ENCODE measurements at places on chromosomes 11 and 22.
A peak's percentile ranks its signal among the peaks of the same experiment; 100 is the strongest.

DNA sequence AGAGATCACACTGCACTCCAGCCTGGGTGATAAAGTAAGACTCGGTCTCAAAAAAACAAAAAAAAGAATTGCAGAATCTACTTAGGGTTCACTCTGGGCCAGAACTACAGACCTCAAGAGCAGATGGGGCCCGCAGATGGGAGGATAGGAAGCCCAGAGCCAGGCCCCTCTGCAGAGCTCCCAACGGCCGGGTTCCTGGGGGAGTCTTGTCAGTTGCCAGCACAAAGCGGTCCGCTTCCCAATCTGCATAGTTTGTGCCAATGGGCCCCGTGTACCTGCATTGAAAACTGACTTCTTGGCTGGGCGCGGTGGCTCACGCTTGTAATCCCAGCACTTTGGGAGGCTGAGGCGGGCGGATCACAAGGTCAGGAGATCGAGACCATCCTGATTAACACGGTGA is 1.7 kb upstream of the CHID1 start:
- no peak for DNase-seq

DNA sequence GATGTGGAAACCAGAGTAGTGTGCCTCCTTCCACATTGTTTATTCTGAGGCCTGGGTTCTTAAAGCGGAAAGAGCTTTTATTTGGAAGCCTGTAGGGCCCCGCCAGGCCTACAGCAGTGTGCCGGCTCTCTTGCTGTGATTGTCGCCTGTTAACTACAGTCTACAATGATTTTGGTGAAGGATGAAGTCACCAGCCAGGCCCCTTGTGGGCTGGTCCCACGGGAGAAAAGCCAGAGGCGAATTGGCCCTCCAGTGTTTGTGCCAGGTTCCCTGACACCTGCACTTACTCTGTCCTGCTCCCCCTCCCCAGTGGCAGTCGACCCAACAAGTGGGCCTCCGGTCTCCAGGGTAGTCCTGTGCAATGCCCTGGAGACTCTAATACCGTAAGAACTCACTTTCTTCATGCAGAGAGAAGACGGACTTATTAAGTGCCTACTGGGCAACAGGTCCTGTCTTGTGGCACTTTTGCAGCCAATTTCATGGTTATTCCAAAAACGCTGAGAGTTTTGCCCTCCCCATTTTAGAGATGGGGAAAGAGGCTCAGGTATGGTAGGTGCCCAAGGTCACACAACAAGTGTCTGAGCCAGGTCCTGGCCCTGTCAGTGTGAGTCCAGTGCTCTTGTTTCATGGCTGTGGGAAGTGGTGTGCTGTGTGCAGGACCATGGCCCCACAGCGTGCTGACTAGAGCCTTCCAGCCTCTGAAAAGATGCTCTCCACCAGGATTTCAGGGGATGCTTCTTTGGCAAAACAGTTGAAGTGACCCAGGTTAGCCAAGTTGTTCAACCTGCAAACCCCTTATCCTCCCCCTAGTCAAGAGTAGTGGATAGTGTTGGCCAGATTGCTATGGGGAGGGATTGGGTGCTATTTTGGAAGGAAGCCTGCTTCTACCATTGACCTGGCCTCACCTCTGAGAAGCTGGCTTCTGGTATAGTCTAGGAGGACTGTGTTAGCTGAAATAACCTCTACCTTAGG is 1.4 kb downstream of the MICAL2 start:
- no peak for DNase-seq

- no peak for DNase-seq
Measured at GRCh38 chr11:18307461-18308139, 14.3 kb downstream of the HPS5 start.

DNA sequence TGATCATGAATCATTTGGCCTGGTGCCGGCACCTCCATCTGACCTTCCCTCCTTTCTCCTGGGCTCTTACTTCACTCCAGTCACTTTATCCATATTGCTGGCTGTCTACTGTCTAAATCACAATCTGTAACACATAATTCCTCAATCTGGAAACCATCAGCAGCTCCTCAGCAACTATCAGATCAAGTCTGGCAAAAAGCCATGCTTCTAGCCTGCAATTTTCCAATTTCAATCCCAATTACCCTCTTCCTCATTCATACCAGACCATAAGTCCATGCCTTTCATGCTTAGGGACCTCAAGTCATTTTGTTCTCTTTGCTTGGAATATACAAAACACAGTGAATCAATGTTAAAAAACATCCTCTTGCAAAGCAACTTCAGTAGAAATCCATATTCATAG is 882.8 kb upstream of the ANO3 start:
- no peak for DNase-seq

GRCh38 chr11:62931499-62932278 is 10.5 kb upstream of the CHRM1 start:
- DNase-seq = no peak

DNA sequence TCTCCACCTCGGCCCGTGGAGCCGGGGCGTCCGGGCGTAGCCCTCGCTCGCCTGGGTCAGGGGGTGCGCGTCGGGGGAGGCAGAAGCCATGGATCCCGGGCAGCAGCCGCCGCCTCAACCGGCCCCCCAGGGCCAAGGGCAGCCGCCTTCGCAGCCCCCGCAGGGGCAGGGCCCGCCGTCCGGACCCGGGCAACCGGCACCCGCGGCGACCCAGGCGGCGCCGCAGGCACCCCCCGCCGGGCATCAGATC is 439 bp downstream of the YAP1 start:
- no peak for DNase-seq

GRCh38 chr11:64809781-64810241 is 540 bp downstream of the MEN1 start:
- DNase-seq = no peak

- DNase-seq = no peak
Measured at GRCh38 chr11:69828276-69828970, 9.2 kb upstream of the FGF3 start.

- DNase-seq = no peak
Measured at GRCh38 chr11:111465400-111465799, 46.8 kb downstream of the BTG4 start.

DNA sequence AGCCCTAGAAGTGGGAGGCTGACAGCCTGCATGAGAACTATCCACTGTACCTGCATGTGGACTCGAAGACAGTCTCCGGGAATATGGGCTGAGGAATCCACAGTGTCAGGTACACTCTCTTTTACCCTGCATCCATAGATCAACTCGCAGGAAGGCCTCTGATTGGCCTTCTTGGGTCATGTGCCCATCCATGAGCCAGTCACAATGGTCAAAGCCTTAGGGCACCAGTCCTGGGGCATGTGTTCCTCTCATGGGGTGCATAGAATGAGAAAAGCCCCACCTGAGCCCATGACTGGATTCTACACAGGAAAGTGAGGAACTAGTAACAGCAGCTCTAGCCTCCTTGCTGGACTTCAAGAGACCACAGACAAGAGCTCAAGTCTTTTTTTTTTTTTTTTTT is 10.6 kb downstream of the ART1 start:
- no peak for DNase-seq

DNA sequence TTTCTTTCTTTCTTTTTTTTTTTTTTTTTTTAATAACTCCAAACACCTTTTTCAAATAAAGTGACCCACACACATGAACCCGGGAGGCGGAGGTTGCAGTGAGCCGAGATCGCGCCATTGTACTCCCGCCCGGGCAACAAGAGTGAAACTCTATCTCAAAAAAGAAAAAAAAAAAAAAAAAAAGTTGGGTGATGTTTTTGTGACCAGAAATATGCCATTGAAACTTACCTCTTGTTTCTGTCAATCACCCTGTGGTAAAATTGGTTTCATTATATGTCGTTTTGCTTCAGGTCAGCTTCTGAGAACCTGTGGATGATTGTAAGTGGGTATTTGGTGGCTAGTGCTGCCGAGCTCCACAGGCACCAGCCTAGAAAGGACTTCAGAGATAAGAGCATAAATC is 238.8 kb downstream of the TBC1D22A start:
- DNase-seq = no peak

- no peak for DNase-seq
Measured at GRCh38 chr11:11440144-11440543, 87.1 kb upstream of the CSNK2A3 start.

- DNase-seq = no peak
Measured at GRCh38 chr11:104432526-104432925, 268.6 kb upstream of the PDGFD start.

- DNase-seq = no peak
Measured at GRCh38 chr11:20360650-20361049, 2.9 kb upstream of the HTATIP2 start.

GRCh38 chr11:65528819-65529350 is 4.0 kb downstream of the SCYL1 start:
- DNase-seq = no peak

- DNase-seq = no peak
Measured at GRCh38 chr22:33569018-33569417, 351.3 kb downstream of the LARGE1 start.

DNA sequence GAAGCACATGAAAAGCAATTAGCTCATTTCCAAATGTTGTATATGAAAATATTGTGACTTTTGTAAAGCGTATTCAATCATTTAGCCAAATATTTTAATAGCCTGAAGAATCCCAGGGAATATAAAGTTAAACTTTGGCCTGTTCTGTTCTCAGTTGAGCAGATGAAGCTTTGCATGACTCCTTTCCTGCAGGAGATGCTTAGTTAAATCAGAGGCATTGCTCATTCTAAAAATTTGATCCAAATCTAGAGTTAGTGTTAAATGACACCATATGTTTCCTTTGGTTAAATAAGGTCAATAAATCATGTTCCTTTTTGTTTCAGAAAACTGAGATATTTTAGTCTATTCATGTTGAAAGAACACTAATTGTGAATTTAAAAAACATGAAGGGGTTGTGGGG is 51.2 kb upstream of the BIRC3 start:
- no peak for DNase-seq

DNA sequence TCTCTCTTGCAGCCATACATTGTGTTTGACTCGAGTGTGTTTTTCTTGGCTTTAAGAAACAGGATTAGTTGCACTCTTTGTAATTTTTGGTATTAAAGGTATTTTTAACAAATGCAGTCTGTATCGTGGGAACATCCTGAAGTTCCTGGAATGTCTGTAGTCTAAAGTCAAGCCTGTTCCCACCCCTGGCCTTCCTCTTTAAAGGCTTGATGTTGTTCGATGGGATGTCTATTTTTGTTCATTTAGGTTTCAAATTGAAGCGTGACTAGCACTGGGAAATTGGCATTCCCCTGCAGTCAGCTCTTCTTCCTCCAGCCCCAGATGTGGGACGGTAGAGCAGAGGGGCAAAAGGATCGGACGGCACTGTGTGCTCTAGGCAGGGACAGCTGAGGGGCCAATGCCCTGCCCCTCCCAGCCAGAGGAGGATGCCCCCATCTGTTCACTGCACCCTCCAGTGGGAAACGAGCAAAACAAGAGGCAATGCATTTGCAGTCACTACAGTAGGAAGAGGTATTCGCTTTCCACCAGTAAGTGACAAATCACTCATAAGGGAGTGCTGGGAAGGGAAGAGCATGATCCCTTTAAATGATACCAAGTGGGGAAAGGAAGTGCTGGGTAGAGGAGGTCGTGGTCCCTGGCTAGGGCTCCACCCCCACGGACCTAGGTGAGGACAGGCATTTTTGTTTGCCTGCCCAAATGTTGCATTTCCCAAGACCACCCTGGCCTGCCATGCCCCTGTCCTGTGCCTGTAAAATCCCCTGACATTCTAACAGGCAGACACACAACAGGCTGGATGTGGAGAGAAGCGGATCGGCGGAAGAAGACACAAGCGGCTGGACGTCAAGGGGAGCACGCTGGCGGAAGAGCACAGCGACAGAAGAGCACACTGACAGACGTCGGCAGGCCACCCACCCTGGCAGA is 47.4 kb upstream of the SEPTIN5 start:
- DNase-seq = no peak

- no peak for DNase-seq
Measured at GRCh38 chr11:59706518-59707285, 6.9 kb downstream of the OR10V1 start.

GRCh38 chr11:6705905-6706535 is 22.9 kb upstream of the MRPL17 start:
- DNase-seq = peak; percentile 29

- no peak for DNase-seq
Measured at GRCh38 chr11:120703358-120704152, 192.0 kb downstream of the GRIK4 start.

DNA sequence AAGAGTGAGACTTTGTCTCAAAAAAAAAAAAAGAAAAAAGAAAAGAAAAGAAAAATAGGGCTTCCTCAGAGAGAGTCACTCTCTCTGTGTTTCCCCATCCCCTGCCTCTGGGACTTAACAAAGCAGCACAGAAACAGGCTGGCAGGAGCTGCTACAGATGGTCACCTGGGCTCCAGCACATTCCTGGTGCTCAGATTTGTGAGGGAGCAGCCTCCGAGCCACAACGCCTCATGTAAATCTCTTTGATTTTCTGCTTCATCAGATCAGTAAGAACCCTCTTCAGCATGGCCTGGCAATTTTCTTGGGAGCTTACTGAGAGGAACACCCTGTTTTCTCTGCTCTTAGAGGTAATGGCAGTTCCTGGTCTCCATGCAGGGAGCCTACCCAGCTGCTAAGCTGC is 15.2 kb upstream of the LDHA start:
- DNase-seq = no peak

- DNase-seq = no peak
Measured at GRCh38 chr11:77232242-77232641, 69.2 kb downstream of the GDPD4 start.

DNA sequence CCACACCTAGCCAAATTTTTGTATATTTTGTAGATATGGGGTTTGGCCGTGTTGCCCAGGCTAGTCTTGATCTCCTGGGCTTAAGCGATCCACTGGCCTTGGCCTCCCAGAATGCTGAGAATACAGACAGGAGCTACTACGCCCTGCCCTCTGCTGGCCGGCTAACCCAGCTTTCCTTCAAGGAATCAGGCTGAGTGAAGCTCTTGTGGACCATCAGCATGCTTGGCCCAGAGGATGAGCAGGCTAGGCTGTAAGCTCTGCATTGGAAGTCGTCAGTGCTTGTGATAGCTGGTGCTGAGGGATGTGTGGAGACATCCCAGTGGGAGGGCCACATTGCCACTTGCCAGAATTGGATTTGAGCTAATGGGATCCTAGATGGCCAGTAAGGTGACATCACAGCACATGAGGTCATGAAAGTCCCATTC is 60.6 kb downstream of the MED15 start:
- no peak for DNase-seq

GRCh38 chr11:108576523-108576922 is 17.0 kb downstream of the EXPH5 start:
- DNase-seq = no peak

DNA sequence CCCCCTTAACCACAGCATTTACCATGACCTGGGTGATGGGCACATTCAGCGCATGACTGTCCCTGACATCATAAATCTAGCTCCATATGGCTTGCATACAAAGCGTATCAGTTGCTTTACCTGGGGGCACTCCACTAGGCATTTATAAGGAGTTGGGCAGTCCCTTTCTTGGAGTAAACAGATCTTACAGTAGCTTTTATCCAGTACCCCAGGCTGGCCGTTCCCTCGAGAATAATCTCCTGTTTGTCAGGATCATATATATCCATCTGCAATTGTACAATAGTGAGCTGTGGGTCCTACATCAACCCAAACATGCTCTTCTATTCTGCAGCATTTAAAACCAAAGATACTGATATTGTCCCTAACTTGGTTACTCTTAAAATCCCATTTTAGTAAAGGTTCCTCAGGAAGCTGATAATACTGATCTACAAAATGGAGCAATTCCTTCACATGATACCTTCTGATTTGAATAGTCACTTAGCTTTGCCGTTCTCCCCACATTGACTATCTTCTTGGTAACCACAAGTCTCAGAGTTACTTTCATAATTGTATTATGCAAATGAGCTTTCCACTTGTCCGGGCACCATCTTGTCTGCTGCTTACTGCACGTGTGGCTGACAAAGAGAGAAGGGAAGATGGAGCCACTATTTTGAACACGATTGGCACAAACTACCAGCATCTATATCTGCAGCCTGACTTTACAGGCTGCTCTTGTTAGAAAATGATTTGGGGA is 205.0 kb downstream of the CWF19L2 start:
- DNase-seq = no peak

- no peak for DNase-seq
Measured at GRCh38 chr22:19529811-19530210, 5.6 kb upstream of the CLDN5 start.

All from NCI-H774 (cell line).